Testis (tissue), 5 donors: ENCODE measurements at places on chromosomes 13 and 19.
A peak's percentile ranks its signal among the peaks of the same experiment; 100 is the strongest.

- no peak for DNase-seq
Observed at GRCh38 chr19:42092350-42092749, 16.4 kb downstream of the ZNF574 start.

DNA sequence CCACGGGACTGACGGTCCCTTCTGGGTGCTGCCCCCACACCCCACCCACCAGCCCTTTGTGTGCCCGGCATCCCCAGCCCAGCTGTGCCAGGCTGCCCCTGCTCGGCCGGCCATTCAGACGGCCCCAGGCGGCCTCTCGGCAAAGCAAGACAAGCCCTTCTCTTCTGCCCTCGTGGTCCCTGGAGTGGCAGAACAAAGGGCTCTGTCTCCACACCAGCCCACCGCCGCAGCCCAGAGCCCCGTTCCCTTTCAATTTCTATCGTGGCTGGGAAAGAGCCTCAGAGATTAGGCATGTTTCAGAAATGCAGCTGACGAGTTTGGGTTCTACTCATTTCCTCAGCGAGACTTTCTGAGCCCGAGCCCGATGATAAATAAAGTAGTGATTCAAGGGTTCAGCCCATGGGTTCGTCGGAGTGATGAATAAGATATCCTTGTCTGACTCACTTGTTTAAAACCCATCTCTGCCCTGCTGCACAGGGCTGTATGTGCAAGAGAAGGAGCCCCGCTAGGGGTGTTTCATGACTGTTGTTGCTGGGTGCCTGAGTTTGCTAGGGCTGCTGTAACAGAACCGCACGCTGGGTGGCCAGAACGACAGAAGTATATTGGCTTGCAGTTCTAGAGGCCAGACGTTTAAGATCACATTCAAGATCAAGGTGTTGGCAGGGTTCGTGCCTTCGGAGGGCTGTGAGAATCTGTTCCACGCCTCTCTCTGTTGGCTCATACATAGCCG, 4.3 kb downstream of the MYO9B start:
- DNase-seq, result peak; percentile 74

- DNase-seq, result no peak
Observed at GRCh38 chr19:30428092-30428680, 56.0 kb downstream of the ZNF536 start.

DNA sequence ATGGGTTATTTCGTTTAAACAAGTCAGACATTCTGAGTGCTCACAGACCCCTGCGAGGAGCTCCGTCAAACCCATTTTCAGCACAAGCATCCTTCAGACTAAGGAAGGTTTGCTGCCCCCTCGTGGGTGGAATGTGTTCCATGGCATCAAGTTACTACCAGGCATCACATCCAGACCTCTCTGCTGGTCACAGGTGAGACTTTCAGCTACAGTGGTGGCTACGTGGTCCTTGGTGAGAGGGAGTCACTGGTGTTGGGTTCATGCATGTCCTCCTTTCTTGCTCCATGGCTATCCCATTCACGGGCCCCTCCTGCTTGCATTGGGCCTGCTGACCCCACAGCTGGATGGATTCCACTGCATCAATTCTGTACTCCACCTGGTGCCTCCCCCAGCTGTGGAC, 9.1 kb upstream of the LILRB5 start:
- peak; percentile 91 for DNase-seq

- DNase-seq, result no peak
Observed at GRCh38 chr13:35961002-35961401, 170.2 kb downstream of the DCLK1 start.

GRCh38 chr13:72920097-72920496, 138.2 kb downstream of the PIBF1 start:
- DNase-seq, result no peak

DNA sequence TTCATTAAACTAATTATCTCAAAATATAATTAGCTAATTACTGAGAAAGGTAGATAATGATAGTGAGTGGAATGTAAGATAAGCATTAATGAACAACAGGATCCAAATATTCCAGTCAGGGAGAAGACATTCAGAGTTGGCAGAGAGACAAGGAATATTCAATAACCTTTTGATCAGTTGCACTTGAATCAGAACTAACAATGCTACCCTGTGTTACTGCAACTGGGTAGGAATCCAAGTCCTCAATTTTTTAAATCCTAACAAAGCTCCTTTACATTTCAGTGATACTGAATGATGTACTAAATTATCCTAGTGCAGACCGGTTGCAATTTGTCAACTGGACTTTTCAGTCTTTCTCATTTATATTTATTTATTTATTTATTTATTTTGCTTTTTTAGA, 107.1 kb upstream of the MIR17HG start:
- DNase-seq, result no peak

GRCh38 chr13:49374585-49375290, 69.1 kb downstream of the CAB39L start:
- no peak for DNase-seq

DNA sequence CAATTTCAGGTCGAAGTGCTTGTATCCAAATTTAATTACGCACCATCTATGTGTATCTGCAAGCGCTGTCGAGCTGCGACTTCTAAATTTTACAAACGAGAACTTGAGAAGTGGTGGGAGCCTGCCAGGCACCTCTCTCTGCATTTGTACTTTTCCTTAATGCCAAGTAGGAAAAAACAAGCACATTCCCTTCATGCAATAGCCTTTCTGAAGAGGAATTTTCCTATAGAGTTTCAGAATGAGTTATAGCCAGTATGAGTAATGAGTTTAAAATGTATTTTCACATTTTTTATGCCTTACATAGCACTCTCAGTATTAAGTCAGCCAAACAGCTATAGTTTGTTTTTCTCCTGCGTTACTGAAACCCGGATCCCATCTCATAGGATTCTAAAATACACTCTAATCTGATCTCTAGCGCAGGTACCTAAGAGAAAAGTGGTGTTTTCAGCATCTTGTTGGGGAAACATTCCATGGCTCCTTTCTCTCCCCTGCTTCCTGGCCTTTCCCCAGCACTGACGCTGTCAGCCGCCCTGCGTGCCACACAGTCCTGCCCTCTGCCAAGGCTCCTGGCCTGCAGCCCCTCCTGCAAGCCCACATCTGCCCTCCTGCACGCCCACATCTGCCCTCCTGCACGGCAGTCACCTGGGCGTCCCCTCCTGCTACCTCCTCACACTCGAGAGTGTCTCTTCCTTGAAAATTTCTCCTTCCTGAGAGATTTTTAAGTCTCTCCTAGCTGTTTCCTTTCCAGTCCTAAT, 526.9 kb downstream of the MYO16 start:
- no peak for DNase-seq

DNA sequence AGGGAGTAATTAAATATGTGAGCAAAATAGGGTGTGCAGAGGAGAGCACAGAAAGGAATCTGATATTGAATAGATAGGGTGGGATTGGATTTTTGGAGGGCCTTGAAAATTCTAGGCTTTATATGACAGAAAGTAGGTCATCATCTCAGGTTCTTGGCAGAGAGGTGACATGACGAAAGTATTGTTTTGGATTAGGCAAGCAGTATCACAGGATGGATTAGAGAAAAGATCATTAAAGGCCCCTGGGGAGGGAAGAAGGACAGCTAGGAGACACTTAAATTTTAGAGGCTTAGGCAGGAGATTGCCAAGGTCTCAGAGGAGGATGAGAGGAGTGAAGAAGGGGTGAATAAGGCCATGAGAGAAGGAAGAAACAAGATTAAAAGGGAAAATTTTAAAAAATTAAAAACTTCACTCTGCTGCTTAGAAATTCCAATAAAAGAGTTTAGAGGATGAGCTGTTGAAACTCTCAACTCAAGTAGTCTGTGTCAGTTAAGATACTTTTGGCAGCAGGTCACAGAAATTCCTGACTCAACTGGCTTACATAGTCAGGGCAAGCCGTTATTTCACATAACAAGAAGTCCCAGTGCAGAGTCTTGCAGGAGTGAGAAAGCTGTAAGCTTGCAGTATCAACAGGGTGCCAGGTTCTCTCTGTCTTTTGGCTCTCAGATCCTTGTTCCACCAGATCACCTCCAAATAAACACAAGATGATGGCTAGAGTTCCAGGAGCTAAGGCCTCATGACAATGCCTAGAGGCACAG, 8.8 kb downstream of the GPC6 start:
- DNase-seq, result no peak

DNA sequence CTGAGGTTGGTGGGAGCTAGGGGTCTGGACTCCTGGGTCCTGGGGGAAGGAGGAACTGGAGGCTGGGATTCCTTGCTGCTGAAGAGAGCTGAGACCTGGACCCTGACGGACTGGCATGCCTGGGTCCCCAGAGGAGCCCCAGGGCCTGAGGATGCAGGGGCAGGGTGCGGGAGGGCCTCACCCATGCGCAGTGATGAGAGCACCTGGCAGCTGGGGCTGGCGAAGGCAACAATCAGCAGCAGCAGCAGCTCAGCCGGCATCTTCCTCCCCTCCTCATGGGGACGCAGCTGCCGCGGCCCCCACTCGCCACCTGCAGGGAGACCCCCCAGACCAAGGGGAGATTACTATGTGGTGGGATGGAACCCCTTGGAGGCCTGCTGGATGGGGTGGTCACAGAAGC, 4.5 kb downstream of the GRIK5 start:
- DNase-seq, result no peak

DNA sequence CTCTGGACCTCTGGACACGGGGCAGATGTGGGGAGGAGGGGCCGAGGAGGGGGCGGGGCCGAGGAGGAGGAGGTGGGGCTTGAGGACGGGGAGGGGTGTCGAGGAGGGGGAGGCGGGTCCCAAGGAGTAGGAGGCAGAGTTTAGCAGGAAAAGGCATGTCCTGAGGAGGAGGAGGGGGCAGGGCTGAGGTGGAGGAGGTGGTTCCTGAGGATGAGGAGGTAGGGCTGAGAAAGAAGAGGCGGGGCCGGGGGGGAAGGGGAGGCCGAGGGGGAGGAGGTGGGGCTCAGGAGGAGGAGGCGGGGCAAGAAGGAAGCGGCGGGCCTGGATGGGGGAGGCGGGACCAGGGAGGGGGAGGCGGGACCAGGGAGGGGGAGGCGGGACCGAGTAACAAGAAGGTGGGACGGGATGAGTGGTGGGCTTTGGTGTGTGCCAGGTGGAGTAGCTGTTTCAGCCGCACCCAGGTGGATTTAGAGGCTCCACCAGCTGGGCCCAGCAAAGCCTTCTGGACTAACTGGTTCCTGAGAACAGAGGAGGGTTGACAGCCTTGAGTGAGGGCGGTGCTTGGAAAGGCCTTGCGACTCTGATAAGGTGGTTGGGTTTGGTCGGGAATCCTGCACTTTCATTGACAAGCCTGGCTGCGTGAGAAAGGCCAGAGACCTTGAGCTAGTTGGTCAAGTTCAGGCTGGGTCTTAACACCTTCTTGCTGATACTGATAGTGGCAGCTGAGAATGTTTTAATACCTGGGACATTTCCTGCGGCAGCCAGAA, 7.7 kb downstream of the TECR start:
- DNase-seq, result peak; percentile 80

DNA sequence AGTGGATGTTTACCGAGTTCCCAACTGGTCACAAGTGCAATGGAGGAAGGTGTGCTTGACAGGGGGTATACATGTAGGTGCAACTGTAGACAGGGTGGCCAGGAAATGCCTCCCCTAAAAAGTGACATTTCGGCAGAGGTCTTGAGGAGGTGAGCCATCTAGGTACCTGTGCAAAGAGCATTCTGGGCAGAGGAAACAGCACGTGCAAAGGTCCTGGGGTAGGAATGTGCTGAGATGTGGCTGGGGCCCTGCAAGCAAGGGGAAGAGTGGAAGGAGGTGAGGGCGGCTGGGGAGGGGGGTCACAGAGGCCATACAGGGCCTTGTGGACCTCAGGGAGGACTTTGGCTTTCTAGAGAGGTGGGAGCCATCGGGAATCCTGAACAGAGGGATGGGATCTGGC, 8.1 kb downstream of the ADGRL1 start:
- no peak for DNase-seq

DNA sequence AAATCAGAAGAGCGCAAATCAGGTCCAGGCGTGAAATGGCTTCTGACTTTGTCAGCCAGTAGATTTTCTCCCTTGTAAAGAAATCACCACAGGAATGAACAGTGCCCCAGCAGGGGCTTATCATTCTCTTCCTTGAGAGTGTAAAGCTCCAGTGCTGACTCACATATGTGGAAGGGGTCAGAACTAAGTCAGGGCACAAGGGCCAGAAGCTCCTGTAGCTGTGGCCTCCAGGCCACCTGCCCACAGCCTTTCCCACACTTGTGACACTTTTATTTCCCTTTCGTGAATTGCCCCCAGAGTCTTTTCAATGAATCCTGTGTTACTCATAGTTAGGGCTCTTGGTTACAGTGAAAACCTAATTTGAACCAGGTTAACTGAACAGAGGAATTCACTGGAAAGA, 99.6 kb downstream of the SUCLA2 start:
- DNase-seq, result no peak

DNA sequence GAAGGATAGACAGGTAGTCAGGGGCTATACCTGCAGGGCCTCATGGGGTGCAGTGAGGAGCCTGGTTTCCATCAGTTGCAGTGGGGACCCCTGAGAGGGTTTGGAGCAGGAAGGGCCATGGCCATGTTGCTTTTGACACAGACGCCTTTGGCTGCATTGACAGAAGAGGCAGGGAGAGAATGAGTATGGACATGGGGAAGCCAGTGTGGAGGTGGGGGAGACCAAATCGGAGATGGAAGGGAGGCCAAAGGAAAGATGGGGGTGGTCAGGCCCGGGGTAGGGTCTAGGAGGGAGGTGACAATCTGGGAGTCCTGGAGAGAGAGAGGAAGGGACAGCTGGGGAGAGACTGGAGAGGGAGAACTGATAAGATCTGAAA, 1.3 kb downstream of the HSD11B1L start:
- no peak for DNase-seq

GRCh38 chr13:26051231-26051656, 572 bp downstream of the SHISA2 start:
- no peak for DNase-seq

DNA sequence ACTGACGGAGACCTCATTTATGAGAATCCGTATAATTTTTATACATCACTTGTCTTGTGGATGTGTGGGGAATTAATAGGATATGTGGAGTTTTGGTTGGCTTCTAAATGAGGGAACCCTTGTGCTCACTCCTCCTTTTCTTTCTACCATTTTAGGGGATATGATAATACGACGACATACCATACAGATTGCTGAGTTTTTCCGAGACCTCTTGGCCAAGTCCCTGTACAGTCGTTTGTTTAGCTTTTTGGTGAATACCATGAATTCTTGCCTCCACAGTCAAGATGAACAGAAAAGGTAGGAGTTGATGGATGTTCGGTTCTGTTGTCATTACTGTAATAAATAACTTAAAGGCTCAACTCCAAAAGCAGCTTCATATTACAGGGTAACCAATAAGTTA, 335.2 kb downstream of the MYO16 start:
- no peak for DNase-seq

GRCh38 chr13:71751073-71751472, 115.9 kb downstream of the DACH1 start:
- DNase-seq, result no peak

GRCh38 chr19:16444269-16444600, 27.5 kb downstream of the EPS15L1 start:
- DNase-seq, result no peak

DNA sequence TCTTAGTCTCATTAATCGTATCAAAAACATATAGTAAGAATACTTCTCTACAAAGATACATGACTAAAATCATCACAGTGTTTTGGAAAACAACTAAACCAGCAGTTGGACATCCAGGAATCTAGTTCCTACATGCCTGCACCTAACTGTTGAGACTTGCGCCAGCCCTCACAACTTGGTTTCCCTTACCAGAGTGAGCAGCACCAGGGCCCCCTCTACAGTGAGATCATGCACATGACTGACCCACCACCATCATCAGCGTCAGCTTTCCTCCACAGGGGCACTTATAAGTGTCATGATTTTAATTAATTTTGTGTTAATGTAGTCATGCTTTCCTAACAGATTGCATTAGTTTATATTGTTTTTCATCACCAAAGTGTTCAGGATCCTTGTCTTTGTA, 1322.0 kb downstream of the EFNB2 start:
- no peak for DNase-seq
